Activated B cell treated with CpG ODN at 0.5 μM for 24 hours (primary cell): ENCODE measurements at places on chromosomes 16 and 17. TPM values are rescaled to one million over a fixed set of nuclear protein-coding genes. Genes with fewer than 3 reads are reported as not detected.

DNA sequence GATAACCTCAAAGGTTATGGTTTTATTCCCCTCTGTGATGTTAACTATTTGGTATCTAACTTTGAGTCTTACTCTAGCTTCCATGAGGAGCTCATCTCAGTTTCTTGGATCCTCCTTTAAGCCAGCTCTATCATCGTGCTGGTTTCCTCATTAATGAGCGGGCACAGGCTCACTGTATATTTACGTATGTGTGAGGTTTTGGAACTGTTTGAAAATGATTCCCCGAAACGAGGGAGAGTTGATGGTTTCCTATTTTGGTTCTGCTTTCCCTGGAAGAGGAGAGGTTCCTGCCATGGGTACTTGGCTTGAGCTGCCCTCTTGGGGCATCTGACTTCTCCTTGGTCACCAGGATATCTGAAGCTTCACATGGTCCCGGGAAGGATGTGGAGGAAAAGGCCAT, 32.7 kb upstream of the PIK3R6 start:
- no peak for DNase-seq

Gene CTF1
- total RNA-seq = 0.56 and 0.62 TPM in 2 replicates

Gene METTL23
- 52.3 and 56.0 TPM in 2 replicates for total RNA-seq

DNA sequence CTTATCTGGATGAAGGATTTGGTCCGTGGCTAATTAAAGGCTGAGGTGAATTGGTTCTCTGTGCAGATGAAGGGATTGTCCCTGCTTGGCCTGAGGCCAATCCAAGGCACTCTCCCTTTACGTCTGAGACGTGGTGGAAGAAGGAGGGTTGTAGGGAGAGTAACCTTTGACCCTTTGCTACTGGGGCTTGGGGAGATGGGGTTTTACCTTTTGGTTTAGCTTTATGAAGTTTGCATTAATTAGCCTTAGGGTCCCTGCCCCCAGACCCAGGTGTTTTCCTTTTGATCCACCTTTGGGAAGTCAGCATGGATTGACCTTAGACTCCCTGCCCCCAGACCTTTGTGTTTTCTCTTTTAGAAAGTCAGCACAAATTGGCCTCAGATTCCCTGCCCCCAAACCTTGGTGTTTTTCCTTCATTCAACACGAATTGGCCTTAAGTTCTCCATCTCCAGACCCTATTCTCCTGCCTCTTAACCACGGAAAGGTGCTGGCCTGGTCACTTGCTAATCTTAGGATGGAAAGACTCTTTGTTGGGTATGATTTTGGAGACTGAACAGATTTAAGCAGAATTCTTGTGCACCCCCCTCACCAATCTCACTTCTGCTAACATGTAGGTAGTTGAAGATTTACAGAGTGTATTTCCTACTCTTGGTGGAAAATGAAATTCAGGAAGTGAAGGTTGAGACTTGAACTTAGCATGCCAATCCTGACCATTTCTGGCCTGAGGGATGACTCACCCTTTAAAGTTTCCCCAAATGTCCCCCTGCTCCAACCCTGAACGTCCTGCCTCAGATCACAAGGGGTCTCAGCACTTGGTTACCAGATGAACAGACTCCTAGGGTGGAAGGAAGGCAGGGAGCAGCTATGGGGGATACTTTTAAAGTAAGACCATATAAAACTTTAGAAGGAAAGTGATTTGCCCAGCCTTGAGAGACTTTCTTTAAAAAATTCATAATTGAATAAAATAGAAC, 23.1 kb upstream of the MMD start:
- DNase-seq = no peak

Gene PLEKHH3
- total RNA-seq = 0.80 and 1.4 TPM in 2 replicates

DNA sequence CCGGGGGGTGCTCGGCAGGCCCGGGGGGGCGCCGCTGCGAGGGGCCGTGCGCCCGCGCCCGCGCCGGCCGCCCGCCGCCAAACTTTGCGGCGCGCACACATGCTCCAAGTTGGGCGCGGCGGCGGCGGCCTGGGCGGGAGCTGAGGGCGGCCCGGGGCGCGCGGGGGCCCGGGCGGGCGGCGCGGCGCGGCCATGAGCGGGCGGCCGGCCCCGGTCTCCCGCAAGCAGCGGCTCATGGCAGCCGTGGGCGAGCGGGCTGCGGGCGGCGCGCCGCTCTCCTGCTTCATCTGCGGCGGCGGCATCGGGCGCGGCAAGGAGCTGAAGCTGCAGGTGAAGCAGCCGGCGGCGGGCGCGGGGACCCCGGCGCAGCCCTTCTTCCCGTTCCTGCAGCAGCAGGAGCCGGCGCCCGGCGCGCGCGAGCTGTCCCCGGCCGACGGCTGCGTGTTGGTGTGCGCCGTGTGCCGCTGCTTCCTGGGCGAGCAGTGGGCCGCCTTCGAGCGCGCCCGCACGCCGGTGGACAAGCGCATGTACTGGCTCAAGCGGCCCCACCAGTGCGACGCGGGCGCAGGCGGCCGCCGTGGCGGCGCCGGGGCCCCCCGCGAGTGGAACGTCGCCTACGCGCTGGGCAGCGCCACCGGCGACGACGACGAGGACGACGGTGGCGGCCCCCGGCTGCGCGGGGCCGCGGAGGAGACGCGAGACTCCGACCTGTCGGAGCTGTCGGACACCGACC, 57.2 kb upstream of the CIBAR2 start:
- no peak for DNase-seq

Gene CASKIN1
- not detected in 2 replicates for total RNA-seq

Gene MYLK3
- 0.20 and 0.55 TPM in 2 replicates for total RNA-seq

Gene TBC1D3
- total RNA-seq = 1.8 and 4.2 TPM in 2 replicates

GRCh38 chr17:43840814-43841213, 6.2 kb upstream of the CD300LG start:
- DNase-seq = no peak

DNA sequence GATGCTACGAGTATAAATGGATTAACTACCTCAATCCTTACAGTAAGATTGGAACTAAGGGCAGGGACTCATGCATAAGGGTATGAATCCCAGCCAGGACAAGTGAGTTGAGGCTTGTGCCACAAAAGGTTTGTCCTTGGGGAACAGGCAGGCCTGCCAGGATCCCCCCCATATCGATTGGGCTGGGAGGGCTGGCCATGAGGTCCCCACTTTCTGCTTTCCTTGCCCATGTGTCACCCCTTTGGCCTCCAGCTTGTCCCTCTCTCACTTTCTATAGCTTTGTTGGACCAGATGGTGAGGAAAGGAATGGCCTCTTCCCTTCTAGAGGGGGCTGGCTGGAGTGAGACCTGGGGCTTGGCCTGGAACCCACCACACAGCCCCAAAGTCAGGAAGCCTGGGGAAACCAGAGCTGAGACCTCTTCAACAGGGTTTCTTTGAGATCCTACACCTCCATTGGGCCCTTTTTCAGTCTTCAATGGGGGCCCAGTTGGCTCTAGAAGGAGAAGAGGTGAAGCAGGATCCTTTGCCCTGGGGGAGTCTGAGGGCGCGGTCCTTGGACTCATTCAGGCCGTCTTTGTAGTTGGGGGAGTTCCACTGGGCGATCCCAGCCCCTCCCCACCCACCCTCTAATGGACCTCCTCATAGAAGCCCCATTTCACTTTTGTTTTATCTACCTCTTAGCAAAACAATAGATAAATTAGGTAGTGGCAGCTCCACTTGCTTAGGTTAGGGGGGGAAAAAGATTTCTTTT, 57.3 kb downstream of the IGF2BP1 start:
- DNase-seq = no peak

Gene CACNG5
- not detected in 2 replicates for total RNA-seq

GRCh38 chr16:80208015-80208414, 332.8 kb upstream of the DYNLRB2 start:
- DNase-seq = no peak
